ENCODE measurements at places on chromosomes 2 and 18.

DNA sequence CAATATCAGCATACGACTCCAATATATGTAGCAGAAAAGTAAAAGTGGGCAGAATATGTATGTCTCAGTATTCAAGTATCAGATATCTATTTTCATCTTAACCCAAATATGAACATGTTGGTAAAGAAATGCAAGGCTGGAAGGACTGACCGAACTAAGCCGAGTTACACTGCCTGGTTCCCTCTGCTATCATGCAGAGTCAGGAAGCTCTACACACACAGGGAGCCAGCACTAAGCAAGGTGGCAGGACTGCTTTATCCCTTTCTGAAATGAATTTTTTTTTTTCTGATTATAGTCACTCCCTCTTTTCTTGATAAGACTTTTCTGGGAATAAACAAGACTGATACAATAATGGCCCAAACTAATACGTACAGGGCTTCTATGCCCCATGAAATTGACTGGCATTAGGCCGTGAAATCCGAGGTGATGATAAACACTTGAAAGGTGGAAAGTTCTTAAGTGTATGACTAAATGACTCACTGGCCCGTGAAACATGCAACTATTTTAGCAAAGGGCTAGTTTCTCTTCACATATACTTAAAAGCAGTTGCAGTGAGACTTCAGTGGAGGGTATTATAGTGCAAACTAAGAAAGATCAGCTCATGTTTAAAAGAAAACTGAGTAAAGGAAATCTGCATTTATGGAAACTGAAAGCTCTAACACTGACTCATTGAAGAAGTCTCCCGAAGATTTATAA, 14.9 kb downstream of the DPP4 start:
- no peak for DNase-seq

- no peak for DNase-seq
Measured at GRCh38 chr2:30437809-30438548, 9.1 kb upstream of the LCLAT1 start.

DNA sequence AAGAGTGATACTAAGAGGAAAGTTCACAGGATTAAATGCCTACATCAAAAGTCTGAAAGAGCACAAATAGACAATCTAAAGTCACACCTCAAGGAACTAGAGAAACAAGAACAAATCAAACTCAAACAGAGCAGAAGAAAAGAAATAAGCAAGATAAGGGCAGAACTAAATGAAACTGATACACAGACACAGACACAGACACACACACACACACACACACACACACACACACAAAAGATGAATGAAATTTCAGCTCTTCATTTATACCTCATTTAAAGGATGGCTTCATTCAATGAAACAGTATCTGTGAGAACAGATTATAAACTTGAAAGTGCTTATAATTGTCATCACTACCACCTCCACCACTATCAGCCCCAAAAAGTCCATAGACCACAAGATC, 428.9 kb downstream of the MBD2 start:
- no peak for DNase-seq

GRCh38 chr18:62572456-62572855, 49.6 kb downstream of the ZCCHC2 start:
- DNase-seq: no peak

DNA sequence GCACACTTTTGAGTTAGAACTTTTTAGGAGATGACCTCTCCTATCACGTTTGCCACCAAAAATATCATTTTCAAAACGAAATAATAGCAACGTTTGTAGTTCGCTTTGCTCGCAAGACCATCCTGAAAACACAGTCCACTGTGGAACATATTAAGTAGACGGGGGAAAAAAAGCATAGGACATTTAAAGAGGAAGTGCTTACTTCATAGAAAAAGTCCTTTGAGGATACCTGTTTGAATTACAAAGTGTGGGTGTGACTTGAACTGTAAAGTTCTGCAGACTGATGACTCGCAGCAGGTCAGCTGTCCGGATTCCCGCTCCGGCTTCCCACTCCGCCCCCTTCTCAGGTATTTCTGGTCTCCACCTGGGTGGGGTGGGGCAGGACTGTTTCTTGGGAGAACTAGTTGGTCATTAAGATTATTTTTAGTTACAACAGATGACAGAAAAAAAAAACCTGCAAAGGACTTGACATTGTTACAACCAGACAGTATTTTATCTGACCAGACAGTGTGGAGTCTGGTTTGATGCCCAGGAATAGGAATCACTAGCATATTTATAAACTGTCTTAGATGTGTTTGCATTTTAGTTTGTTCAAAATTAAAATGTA, 13.3 kb downstream of the CNOT11 start:
- no peak for DNase-seq

GRCh38 chr2:237718277-237718634, 80.3 kb upstream of the RBM44 start:
- no peak for DNase-seq

DNA sequence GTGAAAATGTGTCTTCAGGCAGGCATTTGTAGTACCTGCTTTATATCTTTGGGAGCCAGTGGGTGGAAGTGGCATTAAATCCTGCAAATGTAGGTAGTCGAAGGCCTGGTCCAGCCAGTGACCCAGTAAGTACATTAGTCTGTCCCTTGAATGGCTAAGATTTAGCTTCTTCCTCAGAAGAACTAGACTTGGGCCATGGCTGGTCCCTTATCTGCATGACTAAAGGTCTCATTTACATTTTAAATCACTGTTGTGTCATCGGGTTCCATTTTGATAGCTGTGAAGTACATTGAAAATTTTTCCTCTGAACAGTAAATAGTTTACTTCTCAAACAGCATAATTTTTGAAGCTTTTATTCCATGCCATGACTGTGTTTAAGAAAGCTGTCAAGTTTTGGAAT, 438.4 kb upstream of the KLHL29 start:
- no peak for DNase-seq

DNA sequence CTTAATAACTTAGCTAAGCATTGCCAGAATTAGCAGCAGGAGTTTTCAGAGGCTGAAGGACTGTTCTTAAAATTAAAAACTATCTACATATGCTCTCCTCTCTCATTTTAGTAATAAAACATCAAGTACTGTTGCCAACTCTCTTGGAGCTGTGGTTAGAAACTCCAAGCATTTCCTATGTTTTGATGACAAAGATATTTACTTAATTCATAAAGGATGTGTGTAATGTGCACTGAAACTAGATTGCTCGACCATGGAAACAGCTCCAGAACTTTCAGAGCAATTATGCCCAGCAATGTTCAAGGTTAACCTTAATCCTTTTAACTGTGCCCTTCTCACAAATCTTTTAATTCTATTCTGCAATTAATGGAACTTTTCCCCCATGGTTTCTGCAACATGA, 8.4 kb downstream of the GRP start:
- no peak for DNase-seq

DNA sequence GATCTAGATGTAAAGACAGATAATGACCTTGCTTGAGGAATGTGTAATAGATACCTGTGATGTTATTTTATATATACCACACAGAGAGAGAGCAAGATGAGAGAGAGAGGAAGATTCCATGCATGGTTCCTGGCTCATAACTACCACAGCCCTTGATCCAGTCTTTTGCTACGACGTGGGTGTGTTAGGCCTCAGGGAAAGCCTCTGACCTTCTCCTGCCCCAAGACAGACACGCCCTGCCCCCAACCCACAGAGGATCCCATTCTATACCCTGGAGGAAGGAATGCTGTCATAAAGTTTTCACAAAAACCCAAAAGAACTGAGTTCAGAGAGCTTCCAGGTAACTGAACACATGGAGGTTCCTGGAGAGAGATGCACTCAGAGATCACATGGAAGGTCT, 193.1 kb downstream of the ZEB2 start:
- DNase-seq: no peak

DNA sequence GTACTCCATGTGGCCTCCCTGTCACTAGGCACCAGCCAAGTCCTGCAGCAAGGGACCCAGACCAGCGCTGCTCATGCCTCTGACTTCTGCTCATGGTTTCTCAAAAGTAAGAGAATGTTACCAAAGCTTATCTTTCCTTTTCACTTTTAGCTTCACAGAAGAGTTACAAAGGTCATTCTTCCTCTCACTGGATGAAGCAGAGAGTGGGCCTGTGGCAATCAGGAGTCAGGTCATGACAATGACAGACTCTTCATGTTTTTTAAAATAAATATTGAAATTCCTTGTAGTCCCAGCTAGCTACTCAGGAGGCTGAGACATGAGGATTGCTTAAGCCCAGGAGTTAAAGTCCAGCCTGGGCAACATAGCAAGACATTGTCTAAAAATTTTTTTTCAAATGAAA, 126.1 kb downstream of the OSR1 start:
- no peak for DNase-seq

GRCh38 chr18:47999801-48000248, 69.4 kb upstream of the SMAD2 start:
- DNase-seq: no peak

GRCh38 chr18:69123421-69123820, 277.3 kb upstream of the DOK6 start:
- no peak for DNase-seq

- no peak for DNase-seq
Measured at GRCh38 chr18:6928359-6928758, 189.2 kb downstream of the LAMA1 start.

- no peak for DNase-seq
Measured at GRCh38 chr2:232568161-232568560, 17.7 kb downstream of the EIF4E2 start.

GRCh38 chr2:9660781-9661180, 30.0 kb upstream of the YWHAQ start:
- no peak for DNase-seq

GRCh38 chr2:27844821-27845255, 45.3 kb downstream of the RBKS start:
- DNase-seq: no peak

- DNase-seq: no peak
Measured at GRCh38 chr2:149586898-149587219, 716 bp downstream of the MMADHC start.

DNA sequence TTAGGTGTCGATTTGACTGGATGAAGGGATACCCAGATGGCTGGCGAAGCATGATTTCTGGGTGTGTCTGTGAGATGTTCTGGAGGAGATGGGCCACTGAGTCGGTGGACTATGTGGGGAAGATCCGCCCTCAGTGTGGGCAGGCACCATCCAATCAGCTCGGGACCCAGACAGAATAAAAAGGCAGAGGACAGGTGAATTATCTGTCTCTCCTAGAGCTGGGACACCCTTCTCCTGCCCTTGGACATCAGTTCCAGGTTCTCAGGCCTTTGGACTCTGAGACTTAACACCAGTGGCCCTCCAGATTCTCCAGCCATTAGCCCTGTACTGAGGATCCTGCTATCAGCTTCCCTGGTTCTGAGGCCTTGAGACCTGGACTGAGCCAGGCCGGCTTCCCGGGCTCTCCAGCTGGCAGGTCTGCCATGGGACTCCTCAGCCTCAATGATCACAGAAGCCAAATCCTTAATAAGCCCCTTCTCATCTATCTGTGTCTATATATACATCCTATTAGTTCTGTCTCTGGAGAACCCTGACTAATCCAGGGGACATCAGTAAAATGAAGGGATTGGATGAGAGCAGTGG, 11.7 kb downstream of the PROC start:
- no peak for DNase-seq

- no peak for DNase-seq
Measured at GRCh38 chr2:212361174-212361756, 177.3 kb downstream of the ERBB4 start.

- no peak for DNase-seq
Measured at GRCh38 chr2:8539743-8540551, 141.9 kb upstream of the ID2 start.

DNA sequence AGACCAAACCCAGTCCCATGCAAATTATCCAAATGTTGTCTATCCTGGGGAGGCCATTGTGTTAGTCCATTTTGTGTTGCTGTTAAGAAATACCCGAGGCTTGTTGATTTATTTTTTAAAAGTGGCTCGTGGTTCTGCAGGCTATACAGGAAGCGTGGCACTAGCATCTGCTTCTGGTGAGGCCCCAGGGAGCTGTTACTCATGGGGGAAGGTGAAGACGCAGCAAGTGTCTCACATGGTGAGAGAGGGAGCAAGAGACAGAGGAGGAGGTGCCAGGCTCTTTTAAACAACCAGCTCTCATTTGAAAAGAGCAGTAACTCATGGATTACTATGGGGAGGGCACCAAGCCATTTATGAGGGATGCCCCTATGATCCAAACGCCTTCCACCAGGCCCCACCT, 80.3 kb upstream of the ARL4C start:
- DNase-seq: no peak

- DNase-seq: no peak
Measured at GRCh38 chr2:104859766-104860450, 6.0 kb downstream of the POU3F3 start.

DNA sequence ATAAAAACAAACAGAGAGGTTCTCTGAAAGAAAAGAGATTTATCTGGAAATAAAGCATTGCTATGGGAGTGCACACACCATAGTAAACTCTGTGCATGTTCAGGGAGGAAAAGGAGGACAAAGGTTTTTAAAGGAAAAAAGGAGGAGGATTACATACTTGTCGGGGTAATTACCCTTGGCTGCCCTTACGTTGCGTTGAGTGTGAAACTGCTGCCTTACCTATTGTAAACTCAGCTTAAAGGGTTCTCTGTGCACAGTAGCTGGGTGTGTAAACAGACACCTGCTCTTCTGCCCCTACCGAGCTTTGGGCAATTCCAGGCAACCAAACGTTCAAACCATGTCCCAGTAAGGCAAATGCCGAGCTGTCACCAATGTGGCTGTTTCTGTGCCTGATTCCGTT, 29.6 kb upstream of the PXDN start:
- no peak for DNase-seq

DNA sequence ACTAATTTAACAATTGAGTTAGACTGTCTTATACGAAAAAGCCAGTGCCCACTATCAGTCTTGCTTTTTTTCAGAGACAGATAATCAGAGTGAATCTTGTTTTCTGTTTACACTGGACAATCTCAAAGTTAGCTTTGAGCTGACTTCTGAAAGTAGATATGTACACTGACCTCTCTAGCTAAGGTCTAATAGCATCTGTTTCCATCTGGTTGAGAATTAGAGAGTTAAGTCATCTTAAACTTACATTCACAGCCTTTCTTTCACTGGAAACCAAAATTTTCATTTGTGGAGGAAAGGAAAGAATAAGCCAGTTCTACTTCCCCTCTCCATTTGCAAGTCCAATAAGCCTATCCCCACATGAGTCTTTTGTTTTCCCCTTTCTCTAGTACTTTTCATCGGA, 89.3 kb downstream of the VRK2 start:
- no peak for DNase-seq

- DNase-seq: no peak
Measured at GRCh38 chr2:77469106-77469505, 53.1 kb downstream of the LRRTM4 start.

DNA sequence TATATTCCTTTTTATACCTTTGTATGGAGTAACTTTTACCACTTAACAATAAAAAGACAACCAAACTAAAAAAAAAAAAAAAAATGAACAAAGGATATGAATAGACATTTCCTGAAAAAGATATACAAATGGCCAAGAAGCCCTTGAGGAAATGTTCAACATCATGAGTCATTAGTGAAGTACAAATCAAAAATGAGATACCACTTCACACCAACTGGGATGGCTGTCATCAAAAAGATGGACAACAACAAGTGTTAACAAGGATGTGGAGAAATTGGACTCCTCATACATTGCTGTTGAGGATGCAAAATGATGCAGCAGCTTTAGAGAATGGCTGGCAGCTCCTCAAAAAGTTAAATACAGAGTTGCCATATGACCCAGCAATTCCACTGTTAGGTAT, 22.6 kb upstream of the SCYGR2 start:
- DNase-seq: no peak

- DNase-seq: no peak
Measured at GRCh38 chr2:177538323-177538722, 145.8 kb downstream of the AGPS start.

GRCh38 chr2:23002234-23002633, 382.7 kb upstream of the KLHL29 start:
- DNase-seq: no peak

- DNase-seq: no peak
Measured at GRCh38 chr18:1020731-1021344, 116.2 kb downstream of the ADCYAP1 start.
